ENCODE measurements at places on chromosomes 12 and 14.

DNA sequence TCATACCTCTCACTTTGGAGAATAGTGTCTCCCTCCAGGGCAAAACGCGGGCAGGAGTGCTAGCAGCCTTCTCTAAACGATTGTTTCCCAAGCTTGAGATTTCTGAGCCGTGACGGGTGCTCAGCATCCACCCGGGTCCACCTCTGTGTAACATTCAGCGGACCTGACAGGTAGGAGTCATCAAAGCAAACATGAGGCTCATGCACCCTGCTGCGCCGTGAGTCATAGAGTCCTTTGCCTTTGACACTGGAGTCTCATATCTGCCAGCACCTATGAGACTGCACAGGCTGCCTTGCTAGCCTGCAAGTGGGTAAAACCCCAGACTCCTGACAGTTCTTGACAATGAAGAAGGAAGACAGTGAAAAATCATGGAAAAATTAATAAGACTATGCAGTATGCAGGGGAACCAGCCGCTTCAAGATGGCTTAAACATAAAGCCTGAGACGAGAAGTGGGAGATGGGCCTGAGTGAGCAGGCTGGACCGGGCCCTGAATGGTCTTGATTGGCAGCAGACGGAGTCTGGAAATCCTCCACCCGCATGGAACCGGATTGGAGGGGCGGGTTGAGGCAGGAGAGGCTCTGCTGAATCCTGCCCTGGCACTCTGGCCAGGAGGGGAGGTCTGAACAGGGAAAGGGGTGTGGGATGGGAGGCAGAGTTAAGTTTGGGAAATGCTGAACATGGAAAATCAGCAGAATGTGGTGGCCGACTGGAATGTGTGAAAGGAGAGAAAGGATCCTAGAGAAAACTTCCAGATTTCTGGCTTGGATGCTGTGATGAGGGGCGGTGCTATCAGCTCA is 54.2 kb downstream of the LGMN start:
- no peak for DNase-seq

GRCh38 chr12:123836292-123836691 is 74.2 kb downstream of the DNAH10 start:
- no peak for DNase-seq

DNA sequence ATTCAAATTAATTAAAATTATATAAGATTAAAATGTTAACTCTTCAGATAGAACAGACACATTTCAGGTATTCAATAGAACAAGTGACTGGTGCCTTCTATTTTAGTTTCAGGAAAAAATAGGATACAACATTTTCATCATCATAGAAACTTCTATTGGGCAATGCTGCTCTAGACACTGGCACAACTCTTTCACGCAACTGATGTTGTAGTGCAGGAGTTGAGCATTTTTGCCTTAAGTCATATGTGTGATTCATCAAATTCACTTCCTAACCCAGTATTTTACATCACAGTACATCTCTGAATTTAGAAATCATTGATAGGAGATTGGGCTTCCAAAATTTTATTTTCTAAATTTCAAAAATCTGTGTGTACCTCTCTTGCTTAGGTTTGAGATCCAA is 215.4 kb upstream of the DIO2 start:
- no peak for DNase-seq

DNA sequence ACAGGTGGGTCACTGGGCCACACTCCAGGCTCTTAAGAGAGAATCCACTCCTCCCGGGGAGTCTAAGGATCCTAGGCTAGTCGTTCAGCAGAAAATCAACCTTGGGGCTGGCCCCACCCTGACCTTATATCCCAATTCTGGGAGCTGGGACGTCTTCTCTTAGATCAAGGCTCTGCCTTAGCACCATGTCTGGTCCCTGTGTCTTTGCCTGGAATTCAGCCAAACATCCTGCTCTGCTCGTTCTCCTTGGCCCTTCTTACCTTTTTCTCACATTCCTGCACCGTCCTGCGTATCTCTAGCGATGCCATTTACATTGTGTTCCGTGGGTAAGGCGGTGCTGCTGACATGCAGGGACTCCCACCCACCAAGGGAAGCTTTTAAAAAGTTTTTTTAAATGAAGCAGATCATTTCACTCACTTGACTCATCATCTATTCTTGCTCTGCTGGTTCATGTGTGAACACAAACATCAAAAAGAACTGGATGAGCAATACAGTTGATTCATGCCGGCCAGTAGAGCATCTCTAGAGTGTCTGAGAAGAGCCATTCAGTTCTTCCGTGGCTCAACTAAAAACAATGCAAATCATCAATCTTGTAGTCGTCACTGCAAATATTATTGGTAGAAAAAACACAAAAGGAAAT is 50.2 kb downstream of the KCNK13 start:
- no peak for DNase-seq
